Fibroblast of the aortic adventitia (primary cell): ENCODE measurements at places on chromosomes 7 and 10. TPM values are rescaled to one million over a fixed set of nuclear protein-coding genes. Genes with fewer than 3 reads are reported as not detected.

GRCh38 chr10:36351159-36351558, 709.1 kb upstream of the FZD8 start:
- peak; percentile 78 for DNase-seq

DNA sequence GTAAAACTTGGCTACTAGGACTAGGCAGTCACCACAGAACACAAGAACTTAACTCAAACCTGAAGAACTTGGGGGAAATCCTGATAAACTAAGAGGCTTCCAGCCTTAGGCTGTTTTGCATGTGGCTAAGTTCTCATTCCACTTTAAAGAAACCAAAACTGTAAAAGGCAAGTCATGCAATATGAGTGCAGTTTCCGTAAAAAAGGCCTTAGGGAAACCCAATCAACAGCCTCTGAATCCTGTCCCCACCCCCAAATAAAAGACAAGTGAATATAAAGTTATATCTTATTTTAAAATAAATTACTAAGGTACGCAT, 95.1 kb downstream of the USP6NL start:
- peak; percentile 17 for DNase-seq

DNA sequence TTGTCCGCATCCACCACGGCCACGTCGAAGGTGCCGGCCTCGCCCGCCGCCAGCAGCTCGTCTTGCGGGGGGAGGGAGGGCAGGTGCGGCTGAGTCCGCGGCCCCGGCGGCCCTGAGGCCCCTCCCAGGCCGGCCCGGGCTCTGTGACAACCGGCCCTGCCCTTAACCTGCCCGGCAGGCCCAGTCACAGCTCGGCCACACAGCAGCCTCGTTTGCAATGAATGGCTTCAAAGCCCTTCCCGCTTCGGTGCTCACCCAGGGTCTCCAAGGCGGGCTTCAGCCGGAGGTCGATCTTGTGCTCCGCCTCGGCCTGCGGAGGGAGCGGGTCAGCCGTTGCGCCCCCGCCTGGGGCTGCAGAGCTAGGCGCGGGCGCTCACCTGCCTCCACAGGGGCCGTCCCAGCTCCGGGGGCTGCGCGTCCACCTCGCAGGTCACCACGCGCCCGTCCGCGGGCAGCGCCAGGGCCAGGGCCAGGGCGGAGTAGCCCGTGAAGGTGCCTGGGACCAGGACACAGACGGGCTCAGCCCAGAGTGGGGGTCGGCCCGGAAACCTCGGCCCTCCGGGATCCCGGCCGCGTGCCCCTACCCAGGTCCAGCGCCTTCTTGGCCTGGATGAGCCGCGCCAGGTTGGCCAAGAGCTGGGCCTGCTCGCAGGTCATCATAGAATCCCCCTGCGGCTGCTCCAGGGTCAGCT, 928 bp downstream of the COMTD1 start:
- no peak for DNase-seq

Gene FAM180A
- 2.5 and 71.0 TPM in 2 replicates for total RNA-seq

GRCh38 chr7:2974093-2974819, 69.4 kb downstream of the CARD11 start:
- no peak for DNase-seq

DNA sequence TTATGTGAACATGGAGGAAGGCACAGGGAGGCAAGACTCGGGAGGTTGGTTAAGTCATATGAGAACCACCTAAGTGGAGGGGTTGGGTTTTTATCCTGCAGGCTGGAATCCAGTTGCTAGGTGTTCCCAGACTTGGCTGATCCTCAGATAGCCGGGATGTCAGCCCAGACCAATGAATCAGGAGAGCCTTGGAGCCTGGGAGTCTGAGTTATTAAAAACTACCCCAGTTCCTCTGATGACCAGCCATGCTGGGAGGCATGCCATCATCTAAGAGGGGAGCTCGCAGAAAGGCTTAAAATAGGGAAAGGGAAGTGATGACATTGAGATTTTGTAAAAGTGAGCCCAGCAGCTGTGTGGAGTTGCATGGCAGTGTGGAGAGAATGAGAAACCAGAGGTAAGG, 238.1 kb downstream of the ZNF248 start:
- DNase-seq: no peak

DNA sequence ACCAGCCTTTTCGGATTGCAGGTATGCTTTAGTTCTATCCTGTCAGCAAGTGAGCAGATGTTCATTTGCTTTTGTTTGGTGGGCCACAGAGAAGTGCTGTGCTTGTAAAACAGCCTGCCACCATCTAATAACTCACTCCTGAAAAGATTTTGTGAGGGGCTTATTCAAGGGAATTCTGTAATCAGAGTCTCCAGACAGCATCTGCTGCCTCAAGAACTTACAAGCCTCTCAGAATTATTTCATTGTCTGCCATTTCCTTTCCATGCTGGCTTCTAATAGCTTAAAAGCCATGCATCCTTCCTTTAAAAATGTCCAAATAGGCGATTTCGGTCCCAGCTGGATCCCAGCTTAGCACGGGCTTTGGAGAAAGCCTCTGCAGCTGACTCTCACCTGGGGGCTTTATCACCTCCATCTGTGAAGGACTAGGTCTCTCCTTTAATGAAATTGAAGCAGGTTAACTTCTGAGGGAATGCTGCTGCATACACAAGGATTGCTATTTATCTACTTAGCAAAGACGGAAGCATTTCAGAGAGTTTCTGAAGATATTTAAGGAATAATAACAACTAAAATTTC, 48.0 kb downstream of the MALRD1 start:
- DNase-seq: no peak

- no peak for DNase-seq
Measured at GRCh38 chr10:69181433-69181832, 1.4 kb downstream of the SUPV3L1 start.

GRCh38 chr7:1401011-1401410, 58.3 kb downstream of the MICALL2 start:
- no peak for DNase-seq

DNA sequence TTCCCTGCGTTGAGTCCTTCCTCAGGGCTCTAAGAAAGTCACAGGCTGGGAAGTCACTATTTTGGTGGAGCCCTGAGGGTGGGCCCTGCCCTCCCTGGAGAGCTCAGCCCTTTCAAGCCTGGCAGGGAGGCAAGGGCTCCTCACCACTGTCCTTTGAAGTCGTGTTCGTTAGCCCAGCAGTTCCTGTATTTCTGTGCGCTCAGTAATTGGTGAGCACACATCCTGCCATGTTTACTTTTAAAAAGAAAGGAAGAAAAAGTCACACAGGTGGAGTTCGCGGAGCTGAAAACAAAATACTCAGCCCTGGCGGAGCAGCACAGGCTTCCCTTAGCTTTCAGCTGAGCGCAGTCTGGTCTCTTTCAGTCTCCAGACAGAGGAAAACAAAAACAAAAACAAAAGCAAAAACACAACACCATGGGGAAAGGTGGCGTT, 37.1 kb downstream of the PRKCQ start:
- DNase-seq: no peak

GRCh38 chr7:28061824-28062196, 118.8 kb downstream of the JAZF1 start:
- DNase-seq: no peak

Gene ANKRD1
- 1.4 and 4.9 TPM in 2 replicates for total RNA-seq

Gene ZNF467
- 0.27 and 5.1 TPM in 2 replicates for total RNA-seq

- DNase-seq: no peak
Measured at GRCh38 chr10:92479547-92479946, 94.3 kb downstream of the IDE start.

- no peak for DNase-seq
Measured at GRCh38 chr10:22754296-22754695, 39.9 kb upstream of the PIP4K2A start.

Gene PVRIG
- total RNA-seq: not detected in 2 replicates

DNA sequence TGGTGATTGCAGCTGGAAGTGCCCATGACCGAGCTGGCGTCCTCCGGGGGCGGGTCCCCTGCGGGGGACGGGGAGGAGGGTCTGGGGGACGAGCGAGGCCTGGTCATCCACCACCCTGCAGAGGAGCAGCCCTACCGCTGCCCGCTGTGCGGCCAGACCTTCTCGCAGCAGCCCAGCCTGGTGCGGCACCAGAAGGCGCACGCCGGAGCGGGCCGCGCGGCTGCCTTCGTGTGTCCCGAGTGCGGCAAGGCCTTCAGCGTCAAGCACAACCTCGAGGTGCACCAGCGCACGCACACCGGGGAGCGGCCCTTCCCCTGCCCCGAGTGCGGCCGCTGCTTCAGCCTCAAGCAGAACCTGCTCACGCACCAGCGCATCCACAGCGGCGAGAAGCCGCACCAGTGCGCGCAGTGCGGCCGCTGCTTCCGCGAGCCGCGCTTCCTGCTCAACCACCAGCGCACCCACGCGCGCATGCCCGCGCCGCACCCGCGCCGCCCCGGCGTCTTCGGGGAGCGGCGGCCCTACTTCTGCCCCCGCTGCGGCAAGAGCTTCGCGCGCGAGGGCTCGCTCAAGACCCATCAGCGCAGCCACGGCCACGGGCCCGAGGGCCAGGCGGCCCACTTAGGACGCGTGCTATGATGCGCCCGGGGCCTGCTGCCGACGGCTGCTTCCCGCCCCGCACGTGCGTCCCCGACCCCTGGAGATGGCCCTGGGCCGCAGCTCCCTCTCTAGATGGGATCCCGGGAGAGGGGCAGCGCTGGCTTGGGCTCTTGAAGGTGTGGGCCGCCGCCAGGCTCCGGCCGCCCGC, 28.7 kb downstream of the ZNF775 start:
- no peak for DNase-seq

Gene DOCK1
- 69.7 and 75.2 TPM in 2 replicates for total RNA-seq

- no peak for DNase-seq
Measured at GRCh38 chr10:86801995-86802394, 45.6 kb downstream of the BMPR1A start.

DNA sequence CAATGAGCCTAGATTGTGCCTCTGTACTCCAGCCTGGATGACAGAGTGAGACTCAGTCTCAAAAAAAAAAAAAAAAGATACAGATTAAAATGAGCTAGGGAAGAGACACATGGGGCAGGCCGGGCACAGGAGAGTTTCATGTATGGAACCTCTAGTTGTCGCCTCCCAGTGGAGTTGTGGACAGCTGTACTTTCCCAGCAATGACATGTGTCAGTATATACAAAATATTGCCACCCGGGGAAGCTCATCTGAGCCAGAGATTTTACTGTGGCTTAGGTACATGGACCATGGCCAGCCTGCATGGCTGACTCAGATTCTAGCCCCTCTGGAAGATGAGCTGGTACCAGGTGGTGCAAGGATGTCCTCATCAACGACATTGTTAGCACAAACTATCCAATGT, 87.4 kb downstream of the COL26A1 start:
- no peak for DNase-seq

Gene TUBB8
- not detected in 2 replicates for total RNA-seq

Gene FGFR2
- not detected in 2 replicates for total RNA-seq

DNA sequence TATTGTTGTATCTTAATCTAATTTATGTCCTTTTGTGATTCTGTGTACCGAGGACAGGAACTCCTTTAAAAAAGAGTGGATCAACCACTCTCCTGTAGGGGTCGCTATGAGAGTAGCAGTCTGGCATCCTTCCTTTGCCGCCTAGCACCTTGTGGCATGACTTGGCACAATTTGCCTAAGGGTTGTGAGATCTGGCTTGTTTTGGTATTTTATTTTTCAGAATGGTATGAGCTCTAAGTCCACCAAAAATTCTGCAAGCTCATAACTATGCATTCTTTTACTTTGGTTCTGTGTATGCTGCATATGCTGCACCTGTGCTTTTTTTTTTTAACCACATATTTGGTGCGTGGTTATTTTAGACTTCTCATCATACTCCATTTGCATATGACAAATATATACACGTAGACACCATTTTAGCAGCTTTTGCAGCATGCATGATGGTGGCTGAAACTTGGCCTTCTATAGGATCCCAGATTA, 112.8 kb downstream of the CDK14 start:
- peak; percentile 16 for DNase-seq

- DNase-seq: peak; percentile 20
Measured at GRCh38 chr10:5187867-5188266, 2.9 kb upstream of the AKR1C8 start.

GRCh38 chr10:49050366-49050765, 65.0 kb downstream of the VSTM4 start:
- DNase-seq: peak; percentile 16

GRCh38 chr7:1854866-1855724, 185.0 kb downstream of the ELFN1 start:
- no peak for DNase-seq

DNA sequence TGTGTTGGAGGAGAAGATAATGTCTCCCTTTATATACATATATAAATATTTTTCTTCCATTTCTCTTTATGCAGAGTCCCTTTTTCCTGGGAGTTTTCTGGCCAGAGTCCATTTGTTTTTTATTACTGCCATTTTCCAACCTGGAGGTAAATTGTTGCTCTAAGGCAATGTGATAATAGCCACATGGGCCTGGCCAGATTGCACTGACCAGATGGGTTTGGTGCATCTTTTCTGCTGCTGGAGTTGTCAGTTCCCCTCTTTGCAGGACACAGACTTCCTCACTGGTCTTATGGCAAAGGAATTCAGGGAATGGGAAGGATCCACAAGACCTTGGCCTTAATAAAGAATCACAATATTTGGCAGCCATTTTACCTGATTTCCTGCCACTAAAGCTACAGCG, 254.9 kb downstream of the SORCS3 start:
- DNase-seq: no peak

Gene TRIL
- total RNA-seq: 0.81 and 6.3 TPM in 2 replicates

DNA sequence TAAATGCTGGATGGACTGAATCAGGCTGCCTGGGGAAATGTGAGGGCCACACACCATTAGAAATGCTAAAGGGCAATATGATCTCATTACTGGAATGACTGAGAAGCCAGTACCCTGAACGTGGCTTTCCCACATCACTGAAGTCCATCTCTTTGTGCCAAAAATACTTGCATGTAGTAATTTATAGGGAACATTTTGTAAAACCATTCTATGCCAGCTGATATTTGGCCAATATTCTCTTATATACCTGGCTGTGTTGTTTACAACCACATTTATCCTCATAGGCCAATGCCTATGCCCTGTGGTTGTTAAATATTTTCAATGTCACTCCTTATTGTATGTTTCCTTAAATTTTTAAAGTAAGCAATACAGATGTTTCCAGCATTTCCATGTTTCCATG, 111.6 kb downstream of the C10orf90 start:
- DNase-seq: no peak

DNA sequence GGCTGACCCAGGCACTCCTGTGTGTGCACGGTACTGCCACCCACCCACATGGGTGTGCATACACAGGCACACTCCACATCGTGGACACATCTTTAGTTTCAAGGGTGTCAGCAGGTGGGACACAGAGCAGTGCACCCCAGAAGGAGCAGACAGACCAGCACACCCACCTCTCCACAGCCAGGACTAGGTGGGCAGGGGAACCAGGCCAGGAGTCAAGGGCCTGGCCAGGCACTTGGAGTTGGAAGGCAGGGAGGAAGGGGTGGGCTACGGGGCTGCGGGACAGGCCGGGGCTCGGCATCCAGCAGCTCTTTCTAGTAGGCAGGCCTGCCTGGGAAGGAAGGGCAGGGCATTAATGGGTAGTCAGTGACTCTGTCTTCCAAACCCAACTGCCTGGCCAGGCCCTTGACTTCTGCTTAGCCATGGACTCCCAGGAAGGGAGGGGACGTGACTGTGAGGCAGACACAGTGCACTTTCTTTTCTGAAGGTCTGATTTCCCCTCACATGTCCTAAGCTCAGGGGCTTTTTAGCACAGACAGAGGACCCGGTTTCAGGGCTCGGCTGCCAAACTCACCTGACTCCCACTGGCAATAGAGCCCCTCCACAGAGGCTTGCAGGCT, 14.6 kb downstream of the RASGEF1A start:
- DNase-seq: no peak

- DNase-seq: no peak
Measured at GRCh38 chr7:329691-330281, 39.8 kb downstream of the FOXL3 start.
